ENCODE measurements at places on chromosomes 11 and 22. TPM values are rescaled to one million over a fixed set of nuclear protein-coding genes. Genes with fewer than 3 reads are reported as not detected.

Gene OR51B4
- not detected for total RNA-seq

- peaks cover 24% of the 10 kb centered on the region for H3K36me3 ChIP-seq
- no peak for DNase-seq
- no peaks in the 10 kb centered on the region for H3K27me3 ChIP-seq
- H3K4me3 ChIP-seq = peak overlapping the region; percentile 89
- peaks cover 39% of the 10 kb centered on the region for H3K4me1 ChIP-seq
- peak overlapping the region; percentile 95 for H3K27ac ChIP-seq
Measured at GRCh38 chr11:117179048-117179999, 781 bp downstream of the SIDT2 start.

Gene CSKMT
- 2.9 TPM for total RNA-seq

GRCh38 chr11:68673306-68673945 is 10.9 kb upstream of the GAL start:
- H3K27ac ChIP-seq = no peak overlapping the region
- H3K4me1 ChIP-seq = no peaks in the 10 kb centered on the region

Gene EXT2
- total RNA-seq = 73.9 TPM

DNA sequence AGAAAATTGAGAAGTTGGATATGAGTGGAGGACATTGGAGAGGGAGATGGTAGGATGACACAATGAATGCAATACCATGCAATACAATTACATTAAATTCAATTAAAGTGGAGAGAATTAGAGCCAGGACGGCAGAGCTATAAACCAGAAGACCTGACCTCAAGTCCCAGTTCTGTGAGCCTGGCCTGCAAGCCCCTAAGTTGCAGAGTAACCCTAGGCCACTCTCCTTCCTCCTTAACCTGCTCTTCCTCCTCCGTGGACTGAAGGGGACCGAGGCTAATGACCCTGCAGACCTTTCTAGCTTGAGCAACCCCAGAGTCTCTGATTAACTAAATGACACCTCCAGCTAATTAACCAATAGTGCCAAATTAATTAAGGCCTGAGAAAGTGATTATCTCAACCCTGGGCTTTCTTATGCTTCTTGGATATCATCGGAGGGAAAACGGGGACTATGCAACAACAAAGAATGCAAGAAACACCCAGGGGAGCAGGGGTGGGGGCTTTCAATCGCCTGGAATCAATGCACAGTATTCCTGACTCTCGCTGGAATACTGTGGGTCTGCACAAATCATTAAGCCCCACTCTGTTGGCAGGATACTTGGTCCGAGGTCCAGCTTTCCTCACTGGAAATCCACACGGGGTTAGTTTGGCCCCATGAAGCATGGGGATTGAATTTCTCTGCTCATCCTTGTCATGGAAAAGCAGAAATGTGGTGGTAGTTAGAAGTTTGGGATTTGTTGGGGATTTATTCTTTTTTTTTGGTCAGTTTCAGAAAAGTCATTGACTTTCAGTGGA is 548.3 kb downstream of the MN1 start:
- DNase-seq = no peak
- no peak overlapping the region for H3K27ac ChIP-seq
- H3K4me3 ChIP-seq = no peak overlapping the region
- no peaks in the 10 kb centered on the region for H3K4me1 ChIP-seq

GRCh38 chr11:19980957-19981669 is 179.2 kb downstream of the DBX1 start:
- no peak overlapping the region for H3K4me3 ChIP-seq
- peaks cover 8% of the 10 kb centered on the region for H3K36me3 ChIP-seq
- DNase-seq = no peak
- H3K4me1 ChIP-seq = peaks cover 71% of the 10 kb centered on the region
- no peaks in the 10 kb centered on the region for H3K27me3 ChIP-seq
- H3K27ac ChIP-seq = peak overlapping the region; percentile 77

DNA sequence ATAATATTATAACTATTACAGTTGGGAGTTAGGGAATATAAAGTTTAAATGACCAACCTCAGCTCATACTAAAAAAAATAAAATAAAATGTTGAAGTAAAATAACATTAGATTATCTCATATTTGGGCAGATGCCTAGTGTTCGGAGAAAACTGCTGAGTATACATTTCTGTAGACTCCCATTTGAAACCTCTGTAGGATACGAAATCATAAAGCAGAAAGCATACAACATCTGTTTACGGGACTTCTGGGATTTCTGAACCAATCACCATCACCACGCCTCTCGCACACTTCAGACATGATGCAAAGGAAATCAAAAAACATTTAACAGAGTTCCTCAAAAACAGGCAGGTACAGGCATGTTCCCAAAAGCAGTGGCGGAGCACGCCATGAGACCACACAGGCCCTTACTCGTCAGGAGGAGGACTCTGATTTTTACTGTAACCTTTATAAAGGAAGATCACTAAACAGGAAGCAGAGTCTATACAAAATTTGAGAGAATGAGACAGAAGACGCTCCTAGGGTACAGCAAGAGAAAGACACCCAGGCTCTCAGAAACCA is 8.6 kb downstream of the ZNF195 start:
- peaks cover 46% of the 10 kb centered on the region for H3K36me3 ChIP-seq
- DNase-seq = no peak
- no peaks in the 10 kb centered on the region for H3K27me3 ChIP-seq
- no peak overlapping the region for H3K4me3 ChIP-seq
- H3K27ac ChIP-seq = no peak overlapping the region

Gene EXPH5
- total RNA-seq = 1.7 TPM

GRCh38 chr11:22371160-22371559 is 33.0 kb downstream of the SLC17A6 start:
- H3K36me3 ChIP-seq = no peaks in the 10 kb centered on the region
- H3K4me1 ChIP-seq = no peaks in the 10 kb centered on the region

GRCh38 chr22:20565079-20565734 is 57.8 kb downstream of the MED15 start:
- peaks cover 58% of the 10 kb centered on the region for H3K4me1 ChIP-seq
- peaks cover 73% of the 10 kb centered on the region for H3K36me3 ChIP-seq
- DNase-seq = no peak
- peak overlapping the region; percentile 38 for H3K27ac ChIP-seq

GRCh38 chr22:29480512-29481264 is 670 bp downstream of the NEFH start:
- H3K27me3 ChIP-seq = peaks cover 36% of the 10 kb centered on the region
- no peak for DNase-seq
- H3K4me3 ChIP-seq = peak overlapping the region; percentile 40
- no peaks in the 10 kb centered on the region for H3K36me3 ChIP-seq

DNA sequence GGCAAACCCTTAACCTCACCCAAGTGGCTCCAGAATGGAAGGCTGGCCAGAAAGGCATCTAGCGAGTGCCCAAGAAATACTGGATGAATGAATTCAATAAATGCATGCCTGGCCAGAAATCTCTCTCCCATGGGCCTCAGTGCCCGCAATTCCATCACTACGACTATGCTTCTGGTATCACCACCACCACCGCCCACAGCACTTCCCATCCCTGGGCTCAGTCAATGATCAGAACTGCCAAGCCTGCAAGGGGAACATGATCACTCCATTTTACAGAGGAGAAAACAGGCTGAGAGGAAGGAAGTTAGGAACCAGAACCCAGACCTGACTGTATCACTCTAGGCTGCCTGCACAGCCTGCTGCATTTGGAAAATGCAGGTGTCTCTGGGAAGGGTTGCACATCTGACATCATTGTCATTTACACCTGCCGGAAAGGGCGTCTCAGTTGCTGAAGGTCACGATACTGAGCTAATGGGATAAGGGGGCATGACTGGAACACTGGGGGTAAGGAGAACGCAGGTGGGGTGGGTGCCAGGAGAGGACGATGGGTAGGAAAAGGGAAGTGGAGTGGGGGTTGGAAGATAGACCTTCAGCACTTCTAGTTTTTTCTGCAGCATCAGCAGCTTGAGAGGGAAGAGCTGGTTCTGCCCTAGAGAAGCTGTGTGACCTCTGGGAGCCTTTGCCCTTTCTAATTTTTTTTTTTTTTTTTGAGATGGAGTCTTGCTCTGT is 3.2 kb downstream of the GPR152 start:
- no peaks in the 10 kb centered on the region for H3K4me1 ChIP-seq
- H3K27ac ChIP-seq = no peak overlapping the region
- no peaks in the 10 kb centered on the region for H3K27me3 ChIP-seq
- H3K4me3 ChIP-seq = no peak overlapping the region
- H3K36me3 ChIP-seq = no peaks in the 10 kb centered on the region

DNA sequence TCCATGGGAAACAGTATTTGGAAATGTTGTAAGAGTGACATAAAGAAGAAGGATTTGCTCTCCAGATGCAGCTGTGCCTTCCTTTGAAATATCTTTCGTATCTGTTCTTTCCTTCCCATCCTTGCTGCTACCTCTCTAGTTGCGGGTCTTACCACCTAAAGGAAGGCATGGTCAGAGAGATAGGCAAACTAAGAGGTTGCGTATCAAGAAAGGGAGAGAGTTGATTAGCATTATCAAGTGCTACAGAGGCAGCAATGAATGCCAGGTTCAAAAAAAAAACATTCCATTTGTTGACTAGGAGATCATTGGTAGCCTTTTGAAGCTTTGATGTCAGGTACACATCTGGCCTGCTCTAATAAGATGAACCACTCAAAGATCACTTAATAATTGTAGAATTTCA is 4.6 kb downstream of the GTPBP1 start:
- no peak overlapping the region for H3K4me3 ChIP-seq
- H3K27me3 ChIP-seq = no peaks in the 10 kb centered on the region
- peaks cover 17% of the 10 kb centered on the region for H3K36me3 ChIP-seq
- H3K27ac ChIP-seq = no peak overlapping the region
- DNase-seq = no peak

Data from esophagus muscularis mucosa (tissue), 4 donors.